Heart left ventricle (tissue), 16 donors: ENCODE measurements at places on chromosomes 2 and 18. TPM values are rescaled to one million over a fixed set of nuclear protein-coding genes. Genes with fewer than 3 reads are reported as not detected.

TRAK2 gene
- 41.2 TPM for polyA plus RNA-seq

THSD7B gene
- 0.04 TPM for polyA plus RNA-seq

WDR33 gene
- 16.2 TPM for polyA plus RNA-seq

GCG gene
- polyA plus RNA-seq: not detected

CRACDL gene
- polyA plus RNA-seq: 1.7 TPM

GALNT14 gene
- polyA plus RNA-seq: 0.42 TPM

OSBPL1A gene
- polyA plus RNA-seq: 32.8 TPM

MROH2A gene
- polyA plus RNA-seq: not detected

PRSS56 gene
- not detected for polyA plus RNA-seq

BOLL gene
- 0.08 TPM for polyA plus RNA-seq

GRHL1 gene
- polyA plus RNA-seq: 0.57 TPM

PLEKHA3 gene
- 3.0 TPM for polyA plus RNA-seq

CLHC1 gene
- 4.3 TPM for polyA plus RNA-seq

ORC4 gene
- polyA plus RNA-seq: 29.5 TPM

TTC31 gene
- polyA plus RNA-seq: 8.8 TPM

LRRC30 gene
- not detected for polyA plus RNA-seq

RFTN2 gene
- 2.3 TPM for polyA plus RNA-seq

TRABD2A gene
- 0.85 TPM for polyA plus RNA-seq

PLCD4 gene
- 0.34 TPM for polyA plus RNA-seq

TTN gene
- polyA plus RNA-seq: 136 TPM

MC4R gene
- not detected for polyA plus RNA-seq

CD8B gene
- not detected for polyA plus RNA-seq

ERBB4 gene
- 1.3 TPM for polyA plus RNA-seq

COPS9 gene
- polyA plus RNA-seq: 259 TPM

RAB31 gene
- 3.2 TPM for polyA plus RNA-seq

SERPINB12 gene
- polyA plus RNA-seq: not detected

CENPA gene
- polyA plus RNA-seq: 0.25 TPM

AQP12A gene
- not detected for polyA plus RNA-seq

NCKAP5 gene
- 2.6 TPM for polyA plus RNA-seq

NPPC gene
- 3.9 TPM for polyA plus RNA-seq

ANKRD12 gene
- 7.7 TPM for polyA plus RNA-seq

ABCB11 gene
- polyA plus RNA-seq: 0.10 TPM

SUPT7L gene
- 21.0 TPM for polyA plus RNA-seq

SCN2A gene
- polyA plus RNA-seq: 0.01 TPM

AMER3 gene
- polyA plus RNA-seq: not detected

EMILIN1 gene
- 31.2 TPM for polyA plus RNA-seq

HNMT gene
- 4.5 TPM for polyA plus RNA-seq

ERMN gene
- not detected for polyA plus RNA-seq

LYPD6B gene
- not detected for polyA plus RNA-seq

CCDC121 gene
- 2.5 TPM for polyA plus RNA-seq

SIX2 gene
- 0.99 TPM for polyA plus RNA-seq

TEKT4 gene
- not detected for polyA plus RNA-seq

MEIS1 gene
- 12.9 TPM for polyA plus RNA-seq

EFR3B gene
- polyA plus RNA-seq: 1.7 TPM

REG3A gene
- polyA plus RNA-seq: 1.3 TPM

CHST10 gene
- 6.7 TPM for polyA plus RNA-seq

FOXI3 gene
- not detected for polyA plus RNA-seq

SLC11A1 gene
- polyA plus RNA-seq: 4.5 TPM

TGOLN2 gene
- polyA plus RNA-seq: 57.3 TPM

SKOR2 gene
- not detected for polyA plus RNA-seq

PASK gene
- polyA plus RNA-seq: 1.2 TPM

MOGAT1 gene
- polyA plus RNA-seq: 0.19 TPM

TGFBRAP1 gene
- polyA plus RNA-seq: 8.2 TPM
